ENCODE measurements at places on chromosomes 11 and 22.

DNA sequence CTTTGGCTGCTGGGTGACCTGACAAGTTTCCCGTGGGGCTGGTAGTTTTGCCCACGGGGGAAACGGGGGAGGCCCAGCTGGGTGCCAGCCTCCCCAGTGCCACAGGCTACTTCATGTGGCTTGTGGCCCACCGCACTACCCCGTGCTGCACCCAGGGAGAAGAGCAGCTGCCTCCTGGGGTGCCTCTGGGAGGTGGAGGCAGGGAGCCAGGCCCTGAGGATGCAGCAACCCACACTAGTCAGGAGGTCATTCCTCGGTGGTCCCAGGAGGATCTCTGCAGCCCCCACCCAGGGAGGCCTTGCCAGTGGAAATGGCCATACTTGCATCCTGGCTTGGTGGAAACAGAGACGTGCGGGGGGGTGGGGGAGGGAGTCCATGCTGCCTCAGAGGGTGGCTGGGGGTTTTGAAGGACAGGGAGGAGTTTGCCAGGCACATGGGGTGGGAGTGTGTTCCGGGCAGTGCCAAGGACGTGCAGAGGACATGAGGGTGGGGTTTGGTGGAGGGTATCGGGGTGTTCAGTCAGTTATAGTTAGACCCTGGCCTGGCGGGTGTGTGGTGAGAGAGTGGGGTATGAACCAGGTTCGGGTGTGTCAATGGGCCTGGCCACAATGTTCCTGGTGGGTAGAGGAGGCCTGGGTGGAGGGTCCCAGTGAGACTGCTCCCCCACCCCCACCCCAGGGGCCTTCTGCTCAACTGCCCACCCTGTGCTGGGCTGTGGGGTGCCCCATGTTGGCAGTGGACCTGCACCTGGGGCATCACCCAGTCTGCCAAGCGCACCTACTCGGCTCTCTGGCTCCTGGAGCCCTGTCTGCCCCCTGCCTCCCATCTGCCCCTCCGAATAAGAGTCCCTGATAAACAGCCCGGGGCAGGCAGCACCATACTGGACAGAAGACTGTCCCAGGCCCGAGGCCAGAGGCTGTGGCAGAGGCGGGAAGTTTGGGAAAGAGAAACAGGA lies 3.8 kb downstream of the PIM3 start:
- DNase-seq = no peak

GRCh38 chr11:67644472-67645418 lies 5.2 kb upstream of the TBX10 start:
- no peak for DNase-seq

- no peak for DNase-seq
These were observed 7.1 kb downstream of the MYEOV start for GRCh38 chr11:69301081-69301454.

DNA sequence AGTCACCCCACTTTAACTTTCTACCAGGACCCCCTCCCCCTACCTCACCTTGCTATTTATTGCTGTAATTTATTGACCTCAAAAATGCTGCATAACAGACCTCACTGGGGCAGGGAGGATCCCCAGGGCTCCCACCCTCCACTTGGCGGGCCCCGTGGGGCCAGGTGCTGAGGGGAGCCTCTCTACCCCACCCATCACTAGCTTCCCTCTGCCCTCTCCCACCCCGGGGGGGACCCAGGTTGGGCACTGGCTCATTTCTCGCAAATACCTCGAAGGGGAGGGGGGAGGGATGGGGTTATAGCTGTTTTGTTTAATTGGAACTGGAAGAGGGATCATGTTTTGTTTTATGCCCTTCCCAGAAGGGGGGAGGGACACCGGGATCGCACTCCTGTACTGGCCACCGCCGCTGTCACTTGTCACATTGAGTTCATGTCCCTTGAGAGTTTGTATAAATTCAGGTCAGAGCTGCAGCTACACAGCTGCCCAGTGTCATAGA lies 16.3 kb upstream of the TMEM191C start:
- no peak for DNase-seq

GRCh38 chr11:3920148-3920852 lies 64.8 kb downstream of the STIM1 start:
- peak; percentile 42 for DNase-seq

DNA sequence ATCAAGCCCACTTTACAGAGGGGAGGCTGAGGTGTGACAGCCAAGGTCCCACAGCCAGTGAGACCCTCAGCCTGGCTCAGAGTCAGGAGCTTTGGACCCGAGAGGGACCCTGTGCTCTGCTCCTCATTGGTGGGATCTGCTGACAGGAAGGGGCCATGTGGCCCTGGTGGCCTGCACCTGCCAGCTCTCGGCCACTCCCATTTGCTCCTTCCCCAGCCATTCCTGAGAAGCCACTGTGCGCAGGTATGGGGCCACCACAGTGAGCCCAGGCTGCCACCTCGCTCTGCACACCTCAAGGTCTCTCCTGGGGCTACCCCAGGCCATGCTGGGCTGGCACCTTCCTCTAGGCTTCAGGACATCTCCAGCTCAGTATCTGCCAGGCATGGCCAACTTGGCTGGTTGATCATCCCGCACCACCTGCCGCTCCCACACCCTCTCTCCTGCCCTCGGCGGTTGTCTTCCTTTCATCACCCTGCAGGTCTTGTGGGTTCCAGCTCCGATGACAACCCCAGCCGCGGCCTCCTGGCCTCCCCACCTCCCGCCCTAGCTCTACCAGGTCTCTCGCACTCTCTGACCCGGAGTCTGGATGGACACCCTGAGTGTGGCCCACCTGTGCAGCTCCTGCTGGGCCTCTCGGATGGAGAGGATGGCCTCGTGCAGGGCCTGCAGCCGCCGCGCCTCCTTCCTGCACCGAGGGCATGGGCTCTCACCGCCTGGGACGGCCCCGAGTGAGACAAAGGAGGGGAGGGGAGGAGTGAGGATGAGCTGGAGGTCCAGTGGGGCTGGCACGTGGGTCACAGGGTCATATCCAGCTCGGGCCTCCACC lies 32.2 kb upstream of the CARS1 start:
- DNase-seq = no peak

GRCh38 chr11:106466521-106467080 lies 389.1 kb downstream of the AASDHPPT start:
- DNase-seq = peak; percentile 85

- peak; percentile 31 for DNase-seq
These were observed 64.7 kb upstream of the CD5 start for GRCh38 chr11:61037441-61038093.

- peak; percentile 86 for DNase-seq
These were observed 23.3 kb upstream of the SERPIND1 start for GRCh38 chr22:20750461-20751184.

- DNase-seq = peak; percentile 49
These were observed 83.5 kb downstream of the C22orf31 start for GRCh38 chr22:28978158-28978557.

DNA sequence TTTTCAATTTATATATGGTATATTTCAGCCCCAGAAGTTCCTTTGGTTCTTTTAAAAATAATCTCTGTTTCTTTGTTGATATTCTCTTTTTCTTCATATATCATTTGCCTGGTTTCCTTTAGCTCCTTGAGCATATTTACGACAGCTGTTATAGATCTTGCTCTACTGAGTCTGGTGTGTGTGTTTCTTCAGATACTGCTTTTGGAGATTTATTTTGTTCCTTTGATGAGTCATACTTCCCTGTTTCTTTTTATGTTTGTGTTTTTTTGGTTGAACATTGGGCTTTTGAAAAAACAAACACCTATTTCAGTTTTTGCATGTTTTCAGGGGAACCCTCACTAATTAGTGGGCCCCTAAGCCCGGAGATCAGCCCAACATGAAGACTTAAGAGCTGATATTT lies 23.3 kb downstream of the GLB1L2 start:
- DNase-seq = no peak

GRCh38 chr11:129323896-129324502 lies 51.6 kb upstream of the BARX2 start:
- DNase-seq = no peak

DNA sequence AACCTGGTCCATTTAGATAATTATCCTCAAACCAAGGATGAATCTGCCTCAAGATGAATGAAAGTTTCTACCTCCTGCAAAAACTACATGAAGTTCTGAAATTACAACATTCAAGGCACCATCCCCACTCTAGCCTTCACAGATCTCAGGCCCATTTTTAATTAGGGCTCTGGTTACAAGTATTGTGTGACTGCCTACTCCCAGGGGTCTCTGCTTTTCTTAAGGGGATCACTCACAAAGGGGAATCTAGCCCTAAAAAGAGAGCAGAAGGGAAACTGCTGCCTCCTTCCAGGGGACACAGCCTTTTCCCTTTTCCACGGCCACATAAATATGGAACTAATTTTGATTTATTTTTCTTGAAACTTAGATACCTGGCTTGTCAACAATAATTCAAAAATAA lies 17.4 kb upstream of the TMEM135 start:
- no peak for DNase-seq

GRCh38 chr11:134333312-134333711 lies 1.5 kb downstream of the GLB1L2 start:
- DNase-seq = no peak

DNA sequence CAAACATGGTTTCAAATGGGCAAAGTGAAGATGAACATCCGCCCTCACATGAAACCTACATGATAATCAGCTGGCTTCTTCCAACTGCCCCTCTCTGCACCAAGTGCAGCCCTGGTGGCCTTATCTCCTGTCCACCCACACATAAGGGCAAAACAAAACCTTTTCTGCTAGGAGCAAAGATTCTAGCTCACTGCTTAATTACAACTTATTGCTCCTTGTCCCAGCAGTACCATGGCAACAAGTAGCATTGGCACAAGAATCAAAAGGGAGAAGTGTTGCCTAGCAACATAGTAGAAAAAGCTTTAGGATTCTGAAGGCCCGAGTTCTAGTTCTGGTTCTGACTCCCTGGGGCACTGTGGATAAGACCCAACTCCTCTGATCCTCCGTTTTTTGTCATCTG lies 68.7 kb upstream of the BMAL1 start:
- no peak for DNase-seq

DNA sequence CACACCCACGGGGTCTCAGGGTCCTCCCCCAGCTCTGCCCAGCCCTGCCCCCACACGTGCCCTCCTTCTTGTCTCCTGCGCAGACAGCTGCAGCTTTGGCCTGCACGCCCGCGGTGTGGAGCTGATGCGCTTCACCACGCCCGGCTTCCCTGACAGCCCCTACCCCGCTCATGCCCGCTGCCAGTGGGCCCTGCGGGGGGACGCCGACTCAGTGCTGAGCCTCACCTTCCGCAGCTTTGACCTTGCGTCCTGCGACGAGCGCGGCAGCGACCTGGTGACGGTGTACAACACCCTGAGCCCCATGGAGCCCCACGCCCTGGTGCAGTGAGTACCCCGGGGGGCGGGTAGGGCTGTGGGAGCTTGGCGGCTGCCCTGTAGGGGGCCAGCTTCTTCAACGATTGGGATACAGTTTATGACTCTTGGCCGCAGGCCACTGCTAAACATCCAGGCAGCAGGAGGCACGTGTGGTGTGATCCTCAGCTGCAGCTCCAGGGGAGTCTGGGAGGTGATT lies 30.8 kb downstream of the ST14 start:
- DNase-seq = no peak

DNA sequence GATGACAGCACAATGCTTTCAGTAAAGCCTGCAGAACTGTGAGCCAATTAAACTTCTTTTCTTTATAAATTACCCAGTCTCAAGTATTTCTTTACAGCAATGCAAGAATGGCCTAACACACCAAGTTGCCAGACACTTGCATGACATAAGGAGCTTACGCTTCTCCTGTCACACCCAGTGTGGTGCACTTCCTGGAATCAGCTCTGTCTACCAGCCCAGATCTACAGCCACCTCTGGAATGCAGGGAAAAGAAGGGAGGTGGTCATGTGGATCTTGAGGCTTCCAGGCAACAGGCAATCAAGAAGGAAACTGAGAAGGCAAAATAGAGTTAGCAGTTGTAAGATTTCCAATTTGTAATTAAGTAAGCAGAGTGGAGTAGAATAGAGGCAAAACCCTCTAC lies 37.4 kb upstream of the SESN3 start:
- DNase-seq = no peak

GRCh38 chr11:13045734-13046133 lies 36.6 kb downstream of the RASSF10 start:
- DNase-seq = no peak

DNA sequence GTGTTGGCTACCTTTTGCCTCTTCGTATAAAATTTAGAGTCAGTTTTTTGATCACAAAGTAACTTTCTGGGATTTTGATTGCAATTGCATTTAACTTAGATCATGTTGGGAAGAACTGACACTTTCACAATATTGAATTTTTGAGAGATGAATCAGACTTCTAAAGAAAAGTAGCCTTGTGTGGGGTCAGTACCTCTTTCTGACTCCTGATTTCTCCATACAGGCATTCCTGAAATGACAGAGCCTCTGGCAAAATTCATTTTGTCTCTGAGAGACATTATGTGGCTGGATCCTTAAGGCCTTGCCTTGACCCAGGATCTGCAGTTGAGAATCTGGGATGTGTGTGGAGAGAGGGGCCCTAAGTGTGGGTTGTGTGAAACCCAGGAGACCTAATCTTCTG lies 37.8 kb downstream of the PPFIBP2 start:
- no peak for DNase-seq

DNA sequence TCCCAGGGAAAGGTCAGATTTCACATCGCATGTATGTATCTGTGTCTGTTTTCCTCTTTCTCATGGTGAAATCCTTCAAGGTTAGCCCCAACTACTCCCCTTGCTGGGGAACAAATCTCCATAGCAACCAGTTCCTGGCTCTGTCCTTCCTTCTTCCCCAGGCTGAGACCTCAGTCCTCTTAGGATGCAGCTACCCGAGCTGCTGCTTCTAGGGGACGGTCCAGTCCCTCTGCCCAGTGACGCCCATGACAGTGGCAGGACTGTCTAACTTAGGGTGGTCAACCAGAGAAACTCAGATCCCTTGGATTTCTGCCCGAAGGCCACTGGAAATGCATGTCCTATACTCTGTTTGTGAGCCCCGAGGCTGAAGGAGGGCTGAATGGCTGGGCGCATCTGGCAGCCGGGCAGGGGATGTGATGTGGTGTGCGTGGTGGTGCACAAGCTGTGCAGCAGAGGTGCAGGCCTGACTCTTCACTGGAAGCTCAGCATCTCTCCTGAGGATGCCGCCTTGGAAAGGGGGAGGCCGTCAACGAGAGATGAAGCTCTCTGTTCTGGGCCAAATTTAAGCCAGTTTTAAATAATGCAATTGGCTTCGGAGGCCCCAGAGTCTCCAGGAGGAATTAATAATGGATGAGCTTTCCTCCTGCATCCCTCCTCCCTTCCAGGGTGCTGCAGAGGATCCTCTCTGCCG lies 118.7 kb upstream of the B3GAT1 start:
- DNase-seq = no peak

GRCh38 chr11:12376259-12377081 lies 901 bp upstream of the PARVA start:
- peak; percentile 43 for DNase-seq

DNA sequence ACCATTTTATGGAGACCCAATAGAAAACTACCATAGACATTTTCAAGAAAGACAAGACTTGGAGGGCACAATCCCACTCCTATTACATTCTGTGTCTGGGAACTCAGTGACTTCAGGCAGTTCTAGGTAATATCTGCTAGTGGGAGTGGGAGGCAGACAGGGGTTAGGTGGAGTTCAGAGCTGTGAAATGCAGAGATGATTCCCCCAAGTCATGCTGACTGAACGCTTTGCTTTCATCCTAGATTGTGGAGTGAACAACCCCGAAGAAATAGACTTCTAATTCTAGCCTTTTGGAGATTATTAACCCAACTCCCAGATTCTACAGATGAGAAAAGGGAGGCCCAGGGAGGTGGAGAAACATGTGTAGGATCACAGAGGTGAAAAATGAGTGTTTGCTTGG lies 437.8 kb upstream of the CADM1 start:
- no peak for DNase-seq

GRCh38 chr22:50318698-50319411 lies 8.0 kb downstream of the DENND6B start:
- DNase-seq = no peak

- no peak for DNase-seq
These were observed 26.7 kb upstream of the PRSS23 start for GRCh38 chr11:86773513-86774252.

GRCh38 chr22:44676441-44677352 lies 25.3 kb upstream of the PRR5 start:
- DNase-seq = no peak

Measured in brain microvascular endothelial cell (primary cell).